ENCODE measurements at places on chromosomes 1 and 21.

GRCh38 chr1:24654010-24654409 lies 10.9 kb downstream of the SRRM1 start:
- DNase-seq, result no peak

GRCh38 chr1:118151312-118151937 lies 33.6 kb downstream of the SPAG17 start:
- no peak for DNase-seq

GRCh38 chr1:201946224-201946908 lies at the start of gene LMOD1:
LMOD1 (minus strand) TSS chr1:201946548; CDS start chr1:201946340, 208 bp downstream.
- DNase-seq, result peak; percentile 8

GRCh38 chr1:40270152-40270834 lies 12.3 kb downstream of the ZMPSTE24 start:
- no peak for DNase-seq

DNA sequence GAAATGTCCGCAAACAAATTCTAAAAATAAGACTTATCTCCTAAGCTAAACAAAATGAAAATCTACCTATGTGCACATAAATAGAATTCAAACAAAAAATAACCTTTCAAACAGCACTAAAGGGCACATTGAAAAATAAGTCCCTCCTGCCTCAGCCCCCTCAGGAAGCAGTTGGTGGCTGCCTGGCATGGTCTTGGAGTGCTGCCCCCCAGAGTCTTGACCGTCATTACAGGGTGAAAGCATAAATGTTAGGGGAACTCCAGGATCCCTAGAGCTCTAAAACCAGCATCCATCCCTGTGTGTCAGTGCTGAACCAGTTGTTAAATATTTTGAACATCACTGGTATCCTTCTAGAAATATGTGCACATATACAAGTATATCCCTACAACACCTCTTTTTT lies 6.5 kb upstream of the NPL start:
- no peak for DNase-seq

- no peak for DNase-seq
Measured at GRCh38 chr1:38004284-38005108, 818 bp downstream of the FHL3 start.

DNA sequence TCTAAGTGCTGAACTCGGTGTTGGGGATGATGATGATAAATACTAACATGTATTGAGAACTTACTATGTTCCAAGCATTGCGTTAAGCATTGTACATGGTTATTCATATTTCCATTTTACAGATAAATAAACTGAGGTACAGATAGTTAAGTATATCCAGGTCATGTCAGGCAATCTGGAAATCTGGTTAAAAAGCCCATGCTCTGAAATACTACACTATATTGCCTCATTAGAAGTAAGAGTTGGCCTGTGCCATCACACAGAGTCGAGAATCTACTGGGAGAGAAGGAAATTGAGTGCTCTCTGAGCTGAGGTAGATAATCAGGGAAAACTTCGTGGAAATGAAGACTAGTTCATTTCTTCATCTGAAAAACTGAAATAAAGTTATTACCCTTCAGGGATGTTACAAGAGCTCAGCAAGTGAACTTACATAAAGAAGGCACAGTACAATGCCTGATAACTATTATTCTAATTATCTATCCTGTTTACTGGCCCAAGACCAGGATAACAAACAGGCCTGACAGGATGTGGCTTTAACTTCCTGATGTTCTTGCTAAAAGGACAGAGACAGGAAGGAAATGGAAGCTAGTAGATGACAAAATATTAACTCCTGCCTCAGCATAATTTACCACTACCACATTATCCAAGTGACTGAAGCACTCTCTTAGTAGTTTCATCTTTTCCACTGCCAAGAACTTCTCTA lies 85.6 kb downstream of the EPS15 start:
- no peak for DNase-seq

DNA sequence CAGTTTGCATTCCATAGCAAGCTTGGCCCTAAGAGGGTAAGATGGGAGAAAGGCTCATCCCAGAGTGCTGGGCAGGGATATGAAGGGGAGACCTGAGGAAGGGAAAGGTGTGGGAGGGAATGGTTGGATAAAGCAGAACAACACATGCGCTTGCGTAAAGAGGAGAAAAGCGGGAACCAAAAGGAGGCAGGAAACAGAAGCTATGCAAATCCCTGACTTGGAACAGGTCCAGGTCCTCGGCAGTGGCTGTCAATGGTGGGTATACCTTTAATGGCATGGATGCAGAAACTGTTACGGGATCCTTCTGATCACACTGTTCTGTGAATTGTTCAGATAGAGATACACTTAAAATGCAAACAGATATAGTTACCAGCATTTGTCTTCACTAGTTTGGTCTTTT lies 455.6 kb downstream of the SIPA1L2 start:
- no peak for DNase-seq

- no peak for DNase-seq
Measured at GRCh38 chr1:26848941-26849774, 13.8 kb upstream of the SFN start.

GRCh38 chr1:242083742-242084141 lies 84.8 kb upstream of the MAP1LC3C start:
- DNase-seq, result no peak

DNA sequence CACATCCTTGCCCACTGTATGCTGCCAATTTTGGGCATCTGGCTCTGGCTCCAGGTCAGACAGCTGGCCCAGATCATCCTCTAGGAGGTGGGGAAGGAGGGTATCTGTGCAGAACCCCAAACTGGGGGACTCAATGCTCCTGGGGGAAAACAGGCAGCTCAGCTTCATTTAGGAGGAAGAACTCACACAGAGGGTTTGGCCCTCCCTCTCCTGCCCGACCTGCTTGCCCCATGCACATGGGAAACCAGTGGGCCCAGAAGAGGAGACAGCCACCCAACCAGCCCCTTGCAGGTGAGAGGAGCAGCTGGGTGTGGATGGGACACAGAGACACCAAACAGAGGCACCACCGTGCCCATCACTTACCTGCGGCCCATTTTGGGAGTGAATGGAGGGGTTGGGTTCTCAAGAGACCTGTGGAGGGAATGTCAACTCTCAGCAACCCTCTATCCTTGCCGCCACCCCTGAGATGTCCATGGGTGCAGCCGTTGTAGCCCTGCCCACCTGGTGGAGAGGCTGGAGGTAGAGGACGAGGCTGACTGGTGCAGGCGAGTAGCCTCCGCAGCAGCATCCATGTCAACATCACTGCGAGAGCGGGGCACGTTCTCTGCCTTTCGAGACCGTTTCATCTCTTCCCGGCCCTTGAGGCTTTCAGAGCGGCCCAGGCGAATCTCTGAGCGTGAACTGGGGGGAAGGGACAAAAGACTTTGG lies 27.5 kb downstream of the LRRC71 start:
- DNase-seq, result no peak

DNA sequence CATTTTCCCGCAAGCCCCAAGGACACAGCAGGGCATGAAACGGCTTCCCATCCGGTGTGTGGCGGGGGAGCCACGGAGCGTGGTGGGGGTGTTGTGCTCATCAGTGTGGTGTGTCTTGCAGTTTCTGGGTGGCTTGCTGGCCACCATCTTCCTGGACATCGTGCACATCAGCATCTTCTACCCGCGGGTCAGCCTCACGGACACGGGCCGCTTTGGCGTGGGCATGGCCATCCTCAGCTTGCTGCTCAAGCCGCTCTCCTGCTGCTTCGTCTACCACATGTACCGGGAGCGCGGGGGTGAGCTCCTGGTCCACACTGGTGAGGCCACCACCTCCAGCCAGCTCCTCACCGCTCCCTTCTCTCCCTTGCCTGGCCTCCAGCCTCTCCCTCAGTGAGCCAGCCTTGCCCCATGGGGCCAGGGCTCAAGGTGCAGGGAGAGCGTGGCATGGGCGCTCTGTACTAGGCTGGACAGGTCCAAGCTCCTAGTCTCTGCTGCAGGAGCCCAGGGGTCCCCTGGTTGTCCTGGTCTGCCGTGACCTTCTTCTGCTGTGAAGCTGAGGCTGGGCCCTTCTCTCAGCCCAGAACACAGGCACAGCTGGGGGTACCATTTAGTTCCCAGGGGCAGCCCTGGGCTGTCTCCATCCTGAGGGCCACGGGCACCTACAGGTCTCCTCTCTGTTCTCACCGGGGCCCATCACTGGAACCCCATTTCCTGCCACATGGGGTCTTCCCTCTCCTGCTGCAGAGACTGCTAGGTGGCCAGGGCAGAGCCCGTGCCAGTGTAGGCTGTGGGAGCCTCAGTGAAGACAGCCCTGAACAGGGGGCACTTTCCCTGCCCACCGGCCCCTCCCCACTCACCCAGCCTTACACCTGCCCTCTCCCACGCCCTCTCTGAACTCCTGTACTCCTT lies 12.6 kb downstream of the AGTRAP start:
- DNase-seq, result no peak

DNA sequence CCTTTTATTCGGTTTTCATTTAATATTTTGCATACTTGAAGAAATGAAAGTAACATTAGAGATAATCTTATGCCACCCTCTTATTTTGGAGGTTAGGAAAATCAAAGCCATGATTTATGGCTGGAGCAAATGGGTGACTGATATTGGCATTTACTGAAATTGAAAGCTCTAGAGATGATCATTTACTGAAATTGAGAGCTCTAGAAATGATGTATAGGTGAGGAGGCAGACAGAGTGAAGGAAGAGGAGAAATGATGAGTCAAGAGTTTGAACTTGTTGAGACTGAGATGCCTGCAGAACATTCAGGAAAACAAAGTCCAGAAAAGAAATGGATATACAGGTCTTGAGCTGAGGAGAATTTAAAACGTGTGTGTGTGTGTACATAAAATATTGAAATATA lies 217.6 kb downstream of the LTN1 start:
- no peak for DNase-seq

DNA sequence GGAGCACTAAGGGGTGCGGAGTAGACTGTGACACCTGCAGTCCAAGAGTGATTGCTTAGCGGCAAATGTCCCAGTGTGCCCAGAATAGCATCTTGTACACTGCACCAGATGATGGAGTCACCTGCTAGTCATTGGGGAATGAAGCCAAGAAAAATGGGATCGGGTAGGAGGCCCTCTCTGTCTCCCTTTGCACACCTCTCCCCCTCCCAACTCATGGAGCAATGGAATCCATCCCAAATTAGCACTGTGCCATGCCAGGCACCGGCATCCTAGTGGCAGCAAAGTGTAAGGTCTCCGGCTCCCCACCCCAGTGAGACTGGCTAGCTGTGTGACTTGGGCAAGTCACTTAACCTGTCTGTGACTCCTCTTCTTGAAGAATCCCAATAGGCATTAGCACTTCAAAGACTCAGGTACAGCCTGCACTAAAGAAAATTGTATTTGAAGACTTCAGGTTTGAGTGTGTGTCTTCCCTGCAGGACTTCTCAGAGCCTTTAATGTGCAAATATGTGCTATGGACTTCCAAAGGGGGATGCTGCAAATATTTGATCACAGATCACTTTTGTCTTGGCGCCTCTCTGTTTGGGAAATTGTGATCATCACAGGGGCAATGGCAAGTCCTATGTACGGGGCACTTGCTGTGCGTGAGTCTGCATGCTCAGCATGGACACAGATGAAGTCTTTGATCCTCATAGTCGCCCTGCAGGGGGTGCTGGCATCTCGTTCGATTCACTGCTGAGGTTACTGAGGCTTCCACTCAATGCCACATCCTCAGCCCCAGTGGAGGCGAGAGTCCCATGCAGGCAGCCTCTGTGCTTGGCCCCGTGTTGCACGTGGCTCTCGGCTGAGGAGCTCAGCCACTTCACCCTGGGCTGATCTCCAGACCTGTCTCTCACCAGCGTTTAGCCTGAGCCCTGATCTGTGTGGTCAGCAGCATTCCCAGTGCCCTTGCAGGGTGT lies 272.9 kb upstream of the C1orf174 start:
- peak; percentile 15 for DNase-seq

DNA sequence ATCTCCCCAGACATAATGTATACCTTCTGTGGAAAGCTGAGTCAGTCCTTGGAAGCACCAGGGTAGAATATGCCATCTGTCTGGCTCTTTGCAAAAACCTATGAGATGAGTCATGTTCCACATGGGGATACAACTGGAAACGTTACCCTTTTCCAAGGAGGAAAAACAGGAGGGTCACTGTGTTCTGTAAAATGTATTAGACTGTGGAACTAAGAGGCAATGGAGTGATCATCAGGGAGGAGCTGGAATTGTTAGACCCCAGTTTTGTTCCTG lies 16.1 kb upstream of the PSMD4 start:
- no peak for DNase-seq

- no peak for DNase-seq
Measured at GRCh38 chr1:241869022-241869421, 21.0 kb downstream of the EXO1 start.

DNA sequence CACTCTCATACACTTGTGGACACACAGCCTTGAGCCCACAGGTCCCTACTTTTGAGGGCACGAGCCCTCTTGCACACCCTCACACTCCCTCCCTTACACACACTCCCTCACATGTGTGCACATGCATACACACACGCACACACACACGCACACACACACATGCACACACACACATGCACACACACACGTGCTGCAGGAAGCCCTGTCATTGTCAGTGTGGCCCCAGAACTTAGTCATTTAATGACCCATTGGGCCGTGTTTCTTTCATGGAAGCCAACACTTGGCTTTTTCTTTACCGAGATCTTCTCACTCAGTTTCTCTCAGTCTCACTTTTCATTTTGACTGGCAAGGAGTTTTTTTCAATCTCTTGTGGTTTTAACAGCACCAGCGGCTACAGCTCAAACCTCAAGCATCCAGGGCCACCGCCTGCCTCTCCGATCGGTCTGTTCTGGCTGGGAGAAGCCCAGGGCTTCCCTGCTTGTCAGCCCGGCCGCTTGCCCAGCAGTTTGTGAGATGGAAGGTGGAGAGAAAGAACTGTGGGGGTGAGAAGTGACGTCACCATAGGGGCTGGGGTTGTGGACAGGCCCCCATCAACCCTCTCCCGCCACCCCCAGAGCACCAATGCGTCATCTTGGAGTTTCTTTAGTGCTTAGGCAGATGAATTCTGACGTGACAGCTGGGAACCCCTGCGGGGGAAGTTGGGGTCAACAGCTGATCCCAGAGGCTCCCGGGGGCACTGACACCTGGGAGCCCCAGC lies 15.8 kb upstream of the TNFRSF8 start:
- peak; percentile 66 for DNase-seq

DNA sequence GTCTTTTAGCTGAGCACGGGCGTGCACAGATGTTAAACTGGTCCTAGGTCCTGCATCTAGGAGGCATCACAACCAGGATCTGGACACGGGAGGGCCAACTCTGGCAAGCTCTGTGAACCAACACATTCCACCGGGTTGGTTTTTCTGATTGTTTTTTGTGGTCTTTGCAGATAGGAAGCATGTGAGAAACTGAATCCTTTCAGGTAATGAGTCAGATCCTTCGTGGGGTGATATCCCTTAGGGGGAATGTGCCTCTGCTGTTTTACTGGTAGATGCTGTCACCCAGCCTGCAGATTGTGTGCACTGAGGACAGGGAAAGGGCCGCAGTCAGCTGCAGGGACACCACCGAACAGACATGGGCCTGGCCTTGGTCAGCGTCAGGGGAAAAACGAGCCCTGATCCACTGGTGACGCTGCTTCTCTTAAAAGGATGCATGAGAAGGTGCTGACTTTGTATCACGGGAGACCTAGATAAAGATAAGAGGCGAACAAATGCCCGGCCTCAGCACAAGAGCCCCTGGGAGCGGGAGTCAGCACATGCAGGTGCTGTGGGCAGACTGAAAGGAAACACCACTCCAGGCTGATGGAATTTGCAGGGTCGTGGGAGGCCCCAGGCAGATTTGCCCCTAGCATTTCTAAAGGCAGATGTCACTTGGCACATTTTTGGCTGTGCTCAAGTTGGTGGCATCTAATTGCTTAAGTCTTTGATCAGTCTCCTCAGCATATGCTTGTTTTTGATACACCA lies 51.1 kb downstream of the DOP1B start:
- DNase-seq, result no peak
